ENCODE measurements at places on chromosomes 5 and 9. TPM values are rescaled to one million over a fixed set of nuclear protein-coding genes. Genes with fewer than 3 reads are reported as not detected.

DNA sequence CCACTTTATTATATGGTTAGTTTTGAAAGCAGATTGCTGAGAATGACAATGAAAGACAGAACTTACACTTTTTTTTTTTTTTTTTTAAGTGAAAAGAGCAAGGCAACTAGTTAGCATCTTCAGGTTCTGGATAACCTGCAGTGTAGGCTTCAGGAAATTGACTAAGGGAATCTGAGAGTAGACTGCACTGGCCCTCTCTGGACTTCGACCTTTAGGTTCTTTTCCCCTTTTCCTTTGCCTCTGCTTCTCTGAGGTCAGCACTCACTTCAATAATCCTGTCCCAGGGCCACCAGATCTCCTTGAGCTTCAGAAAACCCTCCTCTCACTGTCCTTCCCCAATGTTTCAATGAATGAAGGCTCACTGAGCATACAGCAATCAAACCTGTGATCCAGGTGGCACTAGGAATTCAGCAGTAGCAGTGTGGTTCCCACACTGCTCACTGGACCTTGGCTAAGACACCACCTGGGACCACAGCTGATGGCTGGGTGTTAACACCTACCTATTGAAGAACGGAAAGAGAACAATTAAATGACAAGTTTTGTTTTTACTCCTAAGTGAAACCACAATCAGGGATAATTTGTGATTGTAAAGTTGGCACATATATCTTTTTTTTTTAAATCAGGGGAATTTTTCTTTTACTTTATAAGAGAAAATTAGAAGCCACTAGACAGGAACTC, 85.8 kb upstream of the IL6ST start:
- no peak for DNase-seq

HK3 gene
- 41.1 TPM for total RNA-seq

- DNase-seq = no peak
These were observed 175.8 kb upstream of the CHD1 start for GRCh38 chr5:99104538-99105132.

DNA sequence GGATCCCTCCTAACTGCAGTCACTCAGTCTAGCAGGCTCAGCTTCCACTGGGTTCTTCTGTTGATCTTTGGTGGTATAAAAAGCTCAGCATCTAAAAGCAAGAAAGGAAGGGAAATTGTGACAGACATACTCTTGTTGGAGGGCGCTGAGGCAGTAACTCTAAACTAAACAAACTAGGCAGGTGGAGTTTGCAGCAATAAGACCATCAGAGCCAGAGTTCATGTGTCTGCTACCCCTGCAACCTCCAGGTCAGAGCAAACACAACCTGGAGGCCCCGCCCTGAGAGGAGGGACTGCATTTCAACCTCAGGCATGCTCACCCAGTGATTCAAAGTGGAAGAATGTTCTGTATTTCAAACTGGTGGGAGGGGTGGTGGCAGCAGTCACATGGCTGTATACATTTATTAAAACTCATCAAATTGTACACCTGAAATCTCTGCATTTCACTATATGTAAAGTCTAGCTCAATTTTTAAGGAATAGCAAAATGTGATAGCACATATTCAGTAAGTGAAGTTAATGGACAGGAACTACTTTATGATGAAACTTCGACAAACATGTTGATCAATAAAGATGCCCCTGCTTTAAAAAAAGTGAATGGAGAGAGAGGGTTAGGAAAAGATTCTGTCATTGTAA, 7.1 kb downstream of the ACTL7A start:
- DNase-seq = no peak

MOB3B gene
- 3.8 TPM for total RNA-seq

GHR gene
- 145 TPM for total RNA-seq

- no peak for DNase-seq
These were observed 2.0 kb upstream of the CPEB4 start for GRCh38 chr5:173886150-173886549.

DNA sequence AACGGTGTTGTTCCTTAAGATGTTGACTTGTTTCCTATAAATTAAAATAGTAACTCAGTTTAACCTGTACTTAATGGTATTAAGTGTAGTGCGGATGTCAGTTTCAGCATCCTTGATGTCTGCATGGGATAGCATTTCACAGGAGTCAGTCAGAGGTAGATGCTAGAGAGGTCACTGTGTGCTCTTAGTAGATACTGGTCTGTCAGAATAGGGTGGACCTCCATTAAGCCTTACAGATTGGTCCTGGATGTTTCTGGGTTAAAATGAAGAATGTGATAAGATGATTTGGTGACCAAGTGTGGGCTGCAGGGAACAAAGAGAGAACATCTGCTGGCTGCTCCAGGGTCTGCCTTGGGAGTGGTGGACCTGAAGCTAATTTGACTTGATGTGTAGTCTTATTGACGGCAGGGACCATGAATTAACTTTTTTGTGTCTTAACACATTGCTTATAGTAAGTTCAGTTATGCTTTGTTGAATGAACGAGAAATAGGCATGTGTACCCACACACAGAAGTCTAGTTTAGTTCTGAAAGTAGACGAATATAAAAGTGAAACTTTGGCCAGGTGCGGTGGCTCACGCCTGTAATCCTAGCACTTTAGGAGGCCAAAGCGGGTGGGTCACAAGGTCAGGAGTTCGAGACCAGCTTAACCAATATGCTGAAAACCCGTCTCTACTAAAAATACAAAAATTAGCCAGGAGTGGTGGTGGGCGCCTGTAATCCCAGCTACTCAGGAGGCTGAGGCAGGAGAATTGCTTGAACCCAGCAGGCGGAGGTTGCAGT, 12.5 kb downstream of the RAB24 start:
- DNase-seq = no peak

- DNase-seq = peak; percentile 57
These were observed 9.7 kb upstream of the CYSTM1 start for GRCh38 chr5:140165101-140165922.

DNA sequence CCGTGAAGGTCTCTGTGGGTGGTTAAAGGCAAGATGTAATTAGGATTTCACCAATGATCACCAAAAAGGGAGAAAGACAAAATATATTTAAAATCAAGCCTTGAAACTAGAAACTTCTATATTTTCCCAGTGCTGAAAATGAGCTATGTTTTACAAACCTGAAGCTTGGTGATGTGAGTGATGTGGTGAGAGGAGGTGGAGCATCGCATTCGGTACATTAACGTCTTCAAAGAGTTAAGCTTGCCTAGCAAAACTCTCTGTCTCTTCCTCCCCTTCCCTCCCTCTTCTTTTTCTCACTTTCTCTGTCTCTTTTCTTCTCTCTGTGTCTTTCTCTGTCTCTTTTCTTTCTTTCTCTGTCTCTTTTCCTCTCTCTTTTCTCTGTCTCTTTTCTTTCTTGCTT, 347.3 kb upstream of the IRX2 start:
- no peak for DNase-seq

DNA sequence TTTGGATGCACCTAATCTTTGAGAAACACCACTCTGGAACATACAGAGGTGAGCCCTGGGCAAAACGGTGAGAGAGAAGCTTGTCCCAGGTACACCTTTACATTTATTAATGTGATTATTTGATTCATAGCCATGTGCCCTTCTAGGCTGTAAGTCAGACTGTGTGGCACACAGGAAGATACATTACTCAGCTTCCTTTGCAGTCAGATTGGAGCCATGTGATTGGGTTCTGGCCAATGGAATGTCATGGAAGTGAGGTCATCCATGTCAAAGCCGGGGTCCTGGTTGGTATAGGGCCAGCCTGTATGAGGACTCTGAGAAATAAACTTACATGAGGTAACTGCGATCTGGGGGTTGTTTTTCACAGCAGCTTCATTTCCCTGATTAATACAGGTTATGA, 106.8 kb upstream of the CD180 start:
- DNase-seq = no peak

Measured in mesenteric fat pad (tissue), 1 donor.